ENCODE measurements at places on chromosomes 16 and 17.

GRCh38 chr16:57761301-57761700 lies 25.7 kb downstream of the KATNB1 start:
- H3K36me3 ChIP-seq: peaks cover 5% of the 10 kb centered on the region
- H3K27ac ChIP-seq: no peak overlapping the region
- no peak for DNase-seq
- peaks cover 2% of the 10 kb centered on the region for H3K4me1 ChIP-seq

DNA sequence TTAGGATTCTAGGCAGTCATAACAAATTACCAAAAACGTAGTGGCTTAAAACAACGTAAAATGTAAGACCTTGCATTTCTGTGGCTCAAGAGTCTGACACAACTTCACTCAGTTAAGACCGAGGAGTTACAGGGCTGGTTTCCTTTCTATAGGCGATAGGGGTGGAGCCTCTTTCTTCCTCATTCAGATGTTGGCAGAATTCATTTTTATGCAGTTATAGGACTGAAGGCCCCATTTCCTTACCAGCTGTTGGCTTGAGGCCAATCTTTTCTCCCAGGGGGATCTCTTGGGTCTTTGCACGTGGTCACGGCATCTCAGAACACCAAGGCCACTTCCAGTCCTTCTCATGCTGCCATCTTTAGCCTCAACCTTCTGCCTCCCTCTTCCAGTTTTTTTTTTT lies 145.2 kb downstream of the KCNJ2 start:
- no peaks in the 10 kb centered on the region for H3K27me3 ChIP-seq
- no peak overlapping the region for H3K4me3 ChIP-seq
- DNase-seq: no peak

GRCh38 chr17:75917141-75917916 lies 12.6 kb upstream of the MRPL38 start:
- no peak overlapping the region for H3K27ac ChIP-seq
- H3K4me1 ChIP-seq: no peaks in the 10 kb centered on the region
- no peak overlapping the region for H3K4me3 ChIP-seq

DNA sequence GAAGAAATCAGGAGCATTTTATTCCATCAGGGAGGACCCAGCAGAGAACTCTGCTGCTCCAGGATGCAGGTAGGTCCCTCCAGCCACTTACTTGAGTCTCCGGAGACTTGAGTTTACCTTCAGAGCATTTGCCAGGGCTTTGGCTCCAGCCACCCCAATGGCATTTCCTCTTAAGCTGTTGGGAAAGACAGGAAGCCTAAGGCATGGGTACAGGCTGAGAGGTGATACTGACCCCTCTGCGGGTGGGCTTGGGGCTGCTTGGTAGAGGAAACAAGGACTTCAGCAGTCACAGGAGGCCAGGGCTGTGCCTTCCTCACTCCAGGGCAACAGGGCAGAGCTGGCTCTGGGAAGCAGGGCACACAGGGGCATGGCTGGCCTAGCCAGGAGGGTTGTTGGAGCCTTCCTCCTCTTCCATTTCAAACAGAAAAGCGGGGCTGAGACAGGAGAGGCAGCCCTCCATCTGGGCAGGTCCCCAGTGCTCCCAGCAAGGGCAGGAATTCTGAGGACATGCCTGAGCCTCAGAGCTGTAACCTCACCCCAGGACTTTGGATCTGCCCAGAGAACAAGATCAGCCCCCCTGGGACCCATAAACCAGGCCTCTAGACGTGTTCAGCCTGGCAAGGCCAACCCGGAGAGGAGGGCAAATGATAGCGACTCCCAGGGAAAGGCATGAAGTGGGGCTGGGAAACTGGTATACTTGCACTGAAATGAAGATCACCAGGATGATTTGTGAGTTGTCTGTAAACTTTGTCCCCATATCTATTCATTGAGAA lies 34.4 kb downstream of the NLRC3 start:
- H3K27me3 ChIP-seq: no peaks in the 10 kb centered on the region
- H3K4me3 ChIP-seq: no peak overlapping the region
- no peaks in the 10 kb centered on the region for H3K4me1 ChIP-seq
- H3K27ac ChIP-seq: no peak overlapping the region

DNA sequence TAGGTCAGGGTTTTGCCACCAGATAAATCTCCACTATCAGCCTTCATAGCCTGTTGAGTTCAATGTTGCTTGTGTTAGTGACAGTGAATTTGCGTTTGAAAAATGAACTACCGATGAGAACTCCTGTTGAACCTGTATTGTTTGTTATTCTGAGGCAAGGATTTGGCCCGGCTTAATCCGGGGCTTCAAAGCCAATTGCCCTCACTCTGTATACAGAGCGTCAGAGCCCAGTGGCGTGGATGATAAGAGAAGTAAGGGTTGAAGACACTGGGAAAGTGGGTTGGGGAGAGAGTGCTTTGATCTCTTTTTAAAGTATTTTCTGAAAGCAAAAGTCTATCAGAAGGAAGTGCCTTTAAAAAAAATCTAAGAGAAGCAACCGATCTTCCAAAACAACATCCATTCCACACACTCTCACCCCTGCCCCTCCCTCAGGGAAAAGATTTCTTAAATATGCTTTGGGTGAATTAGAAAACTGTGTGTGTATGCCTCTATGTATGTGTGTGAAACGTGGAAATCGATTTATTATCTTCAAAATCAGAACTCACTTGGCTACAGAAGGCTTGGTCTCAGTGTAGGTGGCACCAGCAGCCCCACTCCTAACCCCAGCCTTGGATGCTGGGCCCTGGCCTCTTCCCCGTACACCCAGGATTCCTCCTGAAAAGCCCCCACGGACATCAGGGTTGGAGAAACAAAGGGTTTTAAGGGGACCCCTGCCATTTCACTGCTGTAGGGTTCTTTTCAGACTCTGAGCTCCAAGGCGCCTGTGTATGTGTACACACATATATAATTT lies 8.8 kb downstream of the TBX4 start:
- peaks cover 54% of the 10 kb centered on the region for H3K27me3 ChIP-seq
- no peak overlapping the region for H3K27ac ChIP-seq
- no peaks in the 10 kb centered on the region for H3K36me3 ChIP-seq
- no peak for DNase-seq
- H3K4me1 ChIP-seq: peaks cover 19% of the 10 kb centered on the region

- no peak overlapping the region for H3K27ac ChIP-seq
- peaks cover 2% of the 10 kb centered on the region for H3K4me1 ChIP-seq
- H3K27me3 ChIP-seq: peaks cover 2% of the 10 kb centered on the region
- H3K4me3 ChIP-seq: no peak overlapping the region
- peak; percentile 26 for DNase-seq
- no peaks in the 10 kb centered on the region for H3K36me3 ChIP-seq
Measured at GRCh38 chr17:46948544-46948943, 25.6 kb downstream of the GOSR2 start.

DNA sequence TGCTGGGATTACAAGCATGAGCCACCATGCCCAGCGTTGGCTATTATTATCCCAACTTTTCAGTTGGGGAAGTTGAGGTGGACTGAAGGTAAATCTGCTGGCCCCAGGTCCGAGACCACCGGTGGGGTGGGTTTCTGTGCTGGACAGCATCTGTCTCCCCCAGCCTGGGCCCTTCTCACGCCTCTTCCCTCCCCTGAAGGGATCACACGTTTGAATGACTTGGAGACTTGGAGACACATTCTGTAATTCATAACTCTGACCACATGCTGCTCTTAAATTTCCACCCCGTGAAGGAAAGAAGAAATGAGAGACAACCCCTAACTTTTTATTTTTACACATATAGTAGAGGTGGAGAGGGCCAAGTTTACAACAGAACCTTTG lies 109.8 kb downstream of the MSI2 start:
- peaks cover 8% of the 10 kb centered on the region for H3K4me1 ChIP-seq
- DNase-seq: no peak
- no peaks in the 10 kb centered on the region for H3K36me3 ChIP-seq
- no peaks in the 10 kb centered on the region for H3K27me3 ChIP-seq

GRCh38 chr17:9346296-9346926 lies 229.2 kb downstream of the STX8 start:
- no peaks in the 10 kb centered on the region for H3K4me1 ChIP-seq
- H3K4me3 ChIP-seq: no peak overlapping the region
- no peaks in the 10 kb centered on the region for H3K27me3 ChIP-seq

DNA sequence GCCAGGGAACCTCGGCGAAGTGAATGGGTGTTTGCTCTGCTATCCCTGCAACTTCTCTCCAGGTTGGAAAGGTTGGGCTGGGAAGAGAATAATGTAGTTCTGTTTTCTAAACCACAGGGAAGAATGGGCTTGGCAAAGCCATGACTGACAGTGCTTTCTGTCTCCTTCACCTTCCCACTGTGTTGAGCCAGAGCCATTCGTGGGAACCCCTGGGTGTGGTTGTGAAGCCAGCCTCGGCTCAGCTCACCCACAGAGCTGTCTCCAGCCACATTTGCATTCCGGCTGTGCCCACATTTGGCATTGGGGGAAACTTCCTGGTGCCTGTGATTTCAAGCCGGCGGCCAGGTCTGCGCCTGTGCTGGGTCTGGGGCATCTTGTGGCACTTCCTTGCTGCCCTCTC lies 39.9 kb downstream of the BAIAP2 start:
- no peaks in the 10 kb centered on the region for H3K36me3 ChIP-seq
- H3K4me3 ChIP-seq: no peak overlapping the region
- no peak overlapping the region for H3K27ac ChIP-seq
- no peaks in the 10 kb centered on the region for H3K27me3 ChIP-seq
- H3K4me1 ChIP-seq: no peaks in the 10 kb centered on the region

DNA sequence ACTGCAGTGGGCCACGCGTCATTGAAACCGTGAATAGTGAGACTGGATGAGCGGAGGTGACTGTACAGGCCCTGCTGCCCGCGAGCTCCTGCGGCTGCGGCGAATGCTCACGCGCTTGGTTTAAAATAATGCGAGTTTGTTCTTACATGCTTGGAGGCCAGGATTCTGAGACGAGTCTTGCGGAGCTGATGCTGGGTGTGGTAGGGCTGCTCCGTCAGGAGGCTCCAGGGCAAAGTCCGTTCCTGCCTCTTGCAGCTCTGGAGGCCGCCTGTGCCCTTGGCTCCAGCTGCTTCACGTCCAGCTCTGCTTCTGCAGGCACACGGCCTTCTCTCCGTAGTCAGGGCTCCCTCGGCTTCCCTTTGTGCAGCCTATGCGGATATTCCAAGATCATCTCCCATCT lies 9.5 kb downstream of the ACSF3 start:
- DNase-seq: no peak
- H3K27ac ChIP-seq: no peak overlapping the region
- H3K36me3 ChIP-seq: peaks cover 2% of the 10 kb centered on the region

DNA sequence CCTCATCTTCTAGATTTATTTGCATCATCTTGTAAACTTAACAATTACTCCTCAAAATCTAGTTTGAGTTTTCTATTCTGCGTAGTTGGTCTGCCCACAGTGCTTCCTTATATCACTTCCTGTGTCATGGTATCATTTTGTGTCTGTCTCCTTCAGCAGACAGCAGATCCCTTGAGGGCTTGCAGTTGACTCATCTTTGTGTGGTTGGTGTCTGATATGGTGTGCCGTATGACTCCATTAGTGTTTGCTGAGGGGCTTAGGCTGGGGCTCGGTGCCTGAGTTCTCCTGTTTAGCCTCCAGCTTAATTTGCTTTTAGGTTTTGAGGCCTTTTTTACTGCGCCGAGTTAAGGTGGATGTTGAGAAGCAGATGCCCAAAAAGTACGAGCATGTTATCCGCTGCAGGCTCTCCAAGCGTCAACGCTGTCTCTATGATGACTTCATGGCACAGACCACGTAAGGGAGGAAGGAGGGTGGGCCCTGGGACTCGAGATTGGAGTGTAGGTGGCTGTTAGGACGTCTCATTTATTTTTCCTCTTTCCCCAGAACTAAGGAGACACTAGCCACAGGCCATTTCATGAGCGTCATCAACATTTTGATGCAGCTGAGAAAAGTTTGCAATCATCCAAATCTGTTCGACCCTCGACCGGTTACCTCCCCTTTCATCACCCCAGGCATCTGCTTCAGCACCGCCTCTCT lies 16.9 kb downstream of the SRCAP start:
- peaks cover 39% of the 10 kb centered on the region for H3K36me3 ChIP-seq
- H3K4me1 ChIP-seq: no peaks in the 10 kb centered on the region
- no peaks in the 10 kb centered on the region for H3K27me3 ChIP-seq
- H3K27ac ChIP-seq: no peak overlapping the region
- H3K4me3 ChIP-seq: no peak overlapping the region

GRCh38 chr16:57471852-57472664 lies 9.6 kb downstream of the POLR2C start:
- peak overlapping the region; percentile 88 for H3K27ac ChIP-seq
- H3K4me1 ChIP-seq: peaks cover 11% of the 10 kb centered on the region
- H3K4me3 ChIP-seq: no peak overlapping the region
- peaks cover 27% of the 10 kb centered on the region for H3K36me3 ChIP-seq
